Stimulated activated CD8-positive, alpha-beta memory T cell treated with anti-CD3 and anti-CD28 coated beads, Interleukin-15, amount 100 ng/mL, for 4 hours (primary cell): ENCODE measurements at places on chromosomes 4 and X.

DNA sequence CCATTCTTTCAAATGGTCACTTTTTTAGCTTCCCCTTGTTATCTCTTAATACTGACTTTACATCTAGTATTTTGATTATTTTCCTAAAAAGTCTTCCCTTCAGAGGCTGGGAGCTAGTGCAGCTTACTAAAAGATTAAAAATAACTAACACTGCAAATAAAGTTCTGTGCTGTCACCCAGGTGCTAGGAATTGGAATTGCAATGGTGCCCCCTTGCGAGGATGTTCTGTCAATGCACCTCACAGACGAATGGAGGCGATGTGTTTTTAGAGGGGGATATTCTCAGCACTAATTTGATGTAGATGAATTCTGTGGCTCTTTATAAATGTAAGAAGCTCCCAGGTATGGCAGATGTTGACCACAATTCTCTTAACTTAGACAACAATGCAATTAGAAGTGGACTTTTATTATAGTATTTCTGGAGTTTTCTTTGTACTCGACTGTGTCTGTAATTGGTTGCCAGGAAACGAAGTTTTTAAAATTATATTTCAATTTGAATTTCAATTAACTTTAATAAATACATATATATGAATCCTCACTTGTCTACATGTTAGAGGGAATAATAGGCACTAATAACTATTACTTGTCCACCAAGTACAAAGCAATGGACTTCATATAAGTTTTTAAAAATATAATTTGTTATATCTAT, 22.0 kb upstream of the SMIM31 start:
- no peak for DNase-seq

DNA sequence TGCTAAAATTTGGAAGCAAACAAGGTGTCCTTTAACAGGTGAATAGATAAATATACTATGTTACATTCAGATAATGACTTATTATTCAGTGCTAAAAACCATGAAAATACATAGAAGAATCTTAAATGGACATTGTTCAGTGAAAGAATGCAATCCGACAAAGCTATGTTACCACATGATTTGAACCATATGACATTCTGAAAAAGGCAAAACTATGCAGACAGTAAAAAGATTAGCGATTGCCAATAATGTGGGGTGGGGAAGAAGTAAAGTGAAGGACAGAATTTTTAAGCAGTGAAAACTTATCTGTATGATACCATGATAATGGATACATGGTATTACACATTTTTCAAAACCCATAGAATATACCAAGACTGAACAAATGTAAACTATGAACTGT, 926.9 kb downstream of the FAT4 start:
- DNase-seq = no peak

DNA sequence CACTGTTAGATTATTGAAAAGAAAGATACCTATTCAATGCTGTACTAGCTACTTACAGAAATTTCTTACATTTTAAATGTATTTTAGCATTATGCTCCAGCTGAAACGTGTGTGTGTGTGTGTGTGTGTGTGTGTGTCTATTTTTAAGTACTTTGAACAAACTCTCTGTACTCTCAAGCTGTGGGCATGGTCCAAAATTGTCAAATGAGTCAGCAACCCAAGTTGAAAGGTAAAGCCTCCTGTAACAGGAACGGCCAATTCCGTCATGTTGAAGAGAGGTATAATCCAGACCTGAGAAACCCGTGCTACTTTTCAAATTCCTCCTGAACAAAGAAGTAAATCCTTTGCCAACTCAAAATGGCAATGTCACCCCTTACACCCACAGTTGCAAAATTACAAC, 20.5 kb downstream of the MAOB start:
- no peak for DNase-seq

GRCh38 chrX:12700745-12701144, 90.5 kb upstream of the PRPS2 start:
- DNase-seq = no peak

GRCh38 chr4:118867311-118868067, 21.2 kb upstream of the SYNPO2 start:
- DNase-seq = no peak

DNA sequence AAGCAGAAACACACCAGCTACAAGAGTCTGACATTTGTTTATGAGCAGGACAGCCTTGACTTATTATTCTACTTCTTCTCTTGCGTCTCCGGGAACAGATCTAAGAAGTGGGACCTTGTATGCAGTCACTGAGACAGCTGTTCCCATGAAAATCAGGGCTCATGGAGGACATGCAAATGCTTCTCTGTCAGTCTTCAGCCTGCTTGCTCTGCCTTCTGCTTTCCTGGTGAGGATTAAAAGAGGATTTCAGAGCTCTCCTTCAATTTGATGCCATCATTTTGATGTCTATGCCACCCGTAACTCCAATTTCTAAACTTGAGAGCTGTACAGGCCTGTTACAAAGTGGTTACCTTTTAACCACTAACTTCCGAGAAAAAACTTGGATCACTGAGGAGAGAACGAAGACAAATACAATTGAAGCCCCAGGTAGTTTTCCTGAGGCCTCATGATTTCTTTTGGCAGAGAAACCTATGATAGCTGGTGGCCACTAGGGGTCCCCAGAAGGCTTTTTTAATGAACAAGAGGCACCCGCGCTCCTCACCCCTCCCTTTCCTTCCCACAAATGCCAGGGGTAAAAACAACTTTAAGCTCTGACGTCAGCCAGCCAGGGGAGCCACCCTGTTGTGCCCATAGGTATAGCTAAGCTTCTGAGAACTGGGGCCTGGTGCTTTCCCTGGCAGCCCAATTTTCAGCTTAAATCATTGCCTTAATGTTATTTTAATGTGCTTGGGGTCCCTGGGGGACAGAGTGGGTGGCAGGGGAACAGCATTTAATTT, 97.0 kb downstream of the DDIT4L start:
- peak; percentile 62 for DNase-seq

DNA sequence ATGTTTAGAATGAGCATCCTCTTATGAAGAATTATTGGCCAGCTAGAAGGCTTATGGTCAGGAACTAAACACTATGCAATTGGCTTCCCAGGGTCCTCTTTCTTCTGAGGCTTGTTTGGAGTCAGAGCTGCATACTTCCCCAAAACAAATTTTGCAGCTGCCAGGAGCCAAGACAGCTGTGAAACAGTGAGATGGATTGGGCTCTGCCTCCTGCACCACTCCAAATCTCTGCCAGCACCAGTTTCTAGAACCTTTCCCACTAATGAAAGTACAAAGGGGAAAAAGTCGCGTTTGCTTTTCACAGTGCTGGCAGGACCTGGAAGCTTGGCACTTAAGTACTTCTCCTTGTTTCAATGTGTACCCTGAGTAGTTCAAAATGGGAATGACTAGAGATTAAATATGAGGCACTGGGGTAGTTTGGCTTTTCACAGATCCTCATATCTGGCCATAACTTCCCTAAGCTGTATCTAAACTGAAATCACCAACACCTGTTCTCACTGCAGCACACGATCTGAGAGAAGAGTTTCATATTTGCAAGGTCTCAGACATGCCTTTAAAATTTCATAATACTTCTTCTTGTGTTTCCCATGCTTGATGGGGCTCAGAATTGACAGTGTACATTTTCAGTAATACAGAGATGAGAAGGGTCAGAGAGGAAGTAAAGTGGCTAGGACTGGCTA, 20.7 kb upstream of the AR start:
- no peak for DNase-seq

- no peak for DNase-seq
These were observed 580.5 kb upstream of the FAT1 start for GRCh38 chr4:187304133-187304532.

DNA sequence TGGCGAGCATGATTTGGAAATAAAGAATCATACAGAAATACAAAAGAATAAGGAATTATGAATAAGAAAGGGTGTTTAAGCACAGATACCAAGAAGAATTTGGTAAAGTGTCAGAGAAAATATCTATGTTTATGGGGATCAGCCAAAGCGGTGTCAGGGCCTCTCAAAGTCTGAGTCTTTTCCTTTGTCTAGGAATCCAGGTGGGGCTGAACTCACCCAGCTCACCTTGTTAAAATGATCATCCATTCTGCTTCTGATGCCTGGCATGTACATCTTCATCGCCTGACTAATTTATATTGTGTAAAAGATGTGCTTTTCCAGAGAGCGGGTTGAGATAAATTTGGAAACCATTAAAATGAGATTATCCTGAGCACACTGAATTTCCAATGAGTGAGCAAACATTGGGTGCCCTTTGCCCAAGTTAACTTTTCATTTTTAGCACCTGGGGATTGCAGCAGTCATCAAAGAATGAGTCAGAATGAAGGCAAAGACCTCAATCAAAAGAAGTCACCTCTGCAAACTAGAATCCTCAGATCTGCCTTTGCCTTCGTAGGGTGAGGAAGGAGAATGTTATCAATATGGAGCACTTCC, 141.9 kb upstream of the ANXA3 start:
- no peak for DNase-seq

DNA sequence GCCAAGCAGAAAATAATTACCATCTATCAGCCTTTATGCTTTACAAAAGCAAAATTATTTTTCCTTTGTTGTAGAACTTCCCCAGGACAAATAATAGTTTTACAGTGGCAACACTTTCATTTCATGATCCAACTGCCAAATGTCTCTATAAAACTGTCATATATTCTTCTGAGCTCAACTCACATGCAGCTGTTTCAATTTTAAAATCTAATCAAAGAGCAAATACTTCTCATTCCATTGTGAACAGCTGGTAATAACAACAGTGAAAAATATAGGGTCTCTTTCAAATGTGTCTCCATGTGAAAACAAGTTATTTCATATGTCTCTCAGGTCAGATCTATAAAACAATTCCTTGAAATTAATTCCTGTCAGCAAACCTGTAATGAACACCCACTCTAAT, 270.6 kb upstream of the SLC7A11 start:
- DNase-seq = no peak

DNA sequence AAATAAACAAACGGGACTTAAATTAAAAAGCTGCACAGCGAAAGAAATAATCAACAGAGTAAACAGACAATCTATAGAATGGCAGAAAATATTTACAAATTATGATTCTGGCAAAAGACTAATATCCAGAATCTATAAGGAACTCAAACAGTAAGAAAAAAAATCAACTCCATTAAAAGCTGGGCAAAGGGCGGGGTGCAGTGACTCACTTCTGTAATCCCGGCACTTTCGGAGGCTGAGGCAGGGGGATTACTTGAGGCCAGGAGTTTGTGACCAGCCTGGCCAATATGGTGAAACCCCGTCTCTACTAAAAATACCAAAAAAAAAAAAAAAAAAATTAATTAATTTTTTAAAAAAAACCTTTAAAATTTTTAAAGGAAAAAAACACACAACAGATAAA, 109.0 kb downstream of the ATP11C start:
- no peak for DNase-seq

GRCh38 chr4:24625091-24625490, 40.7 kb upstream of the DHX15 start:
- DNase-seq = no peak

DNA sequence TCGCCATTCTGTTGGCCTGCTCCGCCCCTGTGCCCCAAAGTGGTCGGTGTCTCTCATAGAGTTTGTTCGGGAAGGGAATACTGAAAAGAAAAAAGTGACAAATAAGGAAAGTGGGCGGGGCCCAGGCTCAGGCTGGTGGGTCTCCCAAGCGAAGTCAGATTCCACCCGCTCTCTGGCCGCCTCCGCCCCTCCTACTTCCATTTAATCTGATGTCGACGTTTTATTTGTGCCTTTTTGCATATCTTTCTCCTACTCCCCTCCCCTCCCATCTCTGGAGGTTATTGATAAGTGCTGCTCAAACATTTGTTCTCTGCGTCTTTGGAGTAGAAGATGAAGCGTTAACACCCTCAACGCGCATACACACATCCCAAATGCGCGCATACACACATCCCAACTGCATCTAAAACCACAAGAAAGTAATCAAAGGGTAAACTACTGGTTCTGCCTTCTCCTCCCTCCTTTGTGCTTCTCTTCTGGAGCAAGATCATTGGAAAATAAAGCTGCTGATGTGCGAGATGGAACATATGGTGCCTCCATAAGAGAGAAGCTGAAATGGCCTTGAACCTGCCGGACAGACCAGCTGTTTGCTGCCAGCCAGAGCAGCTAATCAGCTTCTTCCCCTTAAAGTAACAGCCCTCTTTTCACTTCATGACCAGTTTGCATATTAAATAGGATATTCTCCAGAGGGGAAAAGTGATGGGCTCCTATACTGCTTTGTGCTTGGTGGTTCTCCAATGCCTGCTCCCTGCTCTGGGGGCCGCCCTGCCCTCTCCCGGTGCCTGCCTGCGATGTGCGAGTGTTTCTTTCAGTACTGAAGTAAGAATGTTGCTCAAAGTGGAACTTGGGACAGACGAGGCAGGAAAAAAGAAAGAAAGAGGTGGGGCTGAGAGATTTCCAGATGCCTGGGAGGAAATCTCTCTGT, 3.1 kb downstream of the MAMLD1 start:
- no peak for DNase-seq

GRCh38 chrX:39650768-39651347, 446.9 kb downstream of the BCOR start:
- no peak for DNase-seq

DNA sequence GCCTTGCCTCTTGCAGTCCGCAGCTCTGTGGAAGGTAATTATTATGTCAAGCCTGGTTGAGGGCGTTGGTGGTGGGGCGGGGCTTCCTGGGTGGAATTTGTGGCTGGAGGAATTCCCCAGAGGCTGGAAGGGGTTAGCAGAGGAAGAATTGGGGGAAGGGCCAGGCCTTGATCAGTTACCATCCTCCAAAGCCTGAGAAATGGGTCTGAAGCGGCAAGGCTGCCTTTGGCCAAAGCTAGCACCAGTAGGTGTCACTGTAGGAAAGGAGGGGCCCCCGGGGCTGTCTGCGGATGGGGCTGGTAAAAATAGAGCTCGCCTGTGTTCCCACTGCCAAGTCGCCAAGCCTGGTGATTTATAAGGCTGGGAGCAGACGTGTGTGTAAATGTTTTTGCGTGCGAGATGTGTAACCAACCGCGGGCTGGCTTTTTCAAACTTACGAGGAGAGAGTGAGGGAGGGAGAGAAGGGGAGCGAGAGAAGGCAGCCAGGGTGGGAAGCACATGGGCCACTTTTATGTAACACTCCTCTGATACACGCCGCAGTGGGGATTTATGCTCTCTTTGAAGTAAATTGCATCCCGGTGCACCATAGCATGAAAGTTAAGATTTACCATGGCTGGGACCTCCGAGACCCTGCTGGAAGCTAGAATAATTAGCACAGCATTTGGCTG, 367.0 kb downstream of the BCOR start:
- DNase-seq = peak; percentile 7

- DNase-seq = no peak
These were observed 57.6 kb downstream of the TBCK start for GRCh38 chr4:106258145-106259045.
